ENCODE measurements at places on chromosomes 13 and 19.

GRCh38 chr19:9808855-9809824, 9.7 kb downstream of the FBXL12 start:
- DNase-seq = no peak

GRCh38 chr19:18167975-18168645, 5.5 kb upstream of the IFI30 start:
- DNase-seq = no peak

DNA sequence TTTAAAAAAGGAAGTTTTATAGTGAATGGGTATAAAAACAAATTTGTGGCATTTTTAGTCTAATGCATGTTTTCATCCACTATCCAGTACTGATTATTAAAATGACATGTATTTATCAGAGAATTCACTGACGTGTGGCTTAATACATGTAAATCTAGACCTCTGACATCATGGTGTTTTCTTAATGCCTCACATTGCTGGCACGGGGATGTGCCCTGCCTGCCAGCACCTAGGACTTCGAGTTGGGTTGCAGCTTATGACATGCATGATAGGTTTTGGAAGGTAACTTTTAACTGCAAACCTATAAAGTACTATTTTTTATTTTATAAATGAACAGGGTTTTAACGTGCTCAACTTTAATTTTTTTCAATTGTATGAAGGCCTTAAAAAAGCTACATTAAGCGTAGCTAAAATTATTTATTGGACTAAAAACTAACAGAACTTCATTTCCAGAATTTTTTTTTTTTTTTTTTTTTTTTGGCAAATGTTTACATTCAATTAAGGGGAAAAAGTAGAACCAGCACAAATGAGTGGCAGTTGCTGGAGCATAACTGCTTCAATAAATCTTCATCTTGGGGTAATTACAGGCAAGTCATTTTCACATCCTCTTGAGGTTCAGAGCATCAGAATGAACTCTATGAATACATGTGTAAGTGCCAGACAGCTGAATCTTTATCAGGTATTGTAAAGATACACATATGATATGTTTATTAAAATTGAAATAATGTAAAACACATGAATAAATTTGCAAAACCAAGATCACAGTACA, 16.3 kb downstream of the METTL21C start:
- no peak for DNase-seq

GRCh38 chr13:74061926-74062595, 72.1 kb downstream of the KLF12 start:
- no peak for DNase-seq

GRCh38 chr13:24217601-24218281, 57.2 kb downstream of the SPATA13 start:
- DNase-seq = no peak

- no peak for DNase-seq
These were observed 1434.7 kb upstream of the PCDH20 start for GRCh38 chr13:62850331-62850730.

DNA sequence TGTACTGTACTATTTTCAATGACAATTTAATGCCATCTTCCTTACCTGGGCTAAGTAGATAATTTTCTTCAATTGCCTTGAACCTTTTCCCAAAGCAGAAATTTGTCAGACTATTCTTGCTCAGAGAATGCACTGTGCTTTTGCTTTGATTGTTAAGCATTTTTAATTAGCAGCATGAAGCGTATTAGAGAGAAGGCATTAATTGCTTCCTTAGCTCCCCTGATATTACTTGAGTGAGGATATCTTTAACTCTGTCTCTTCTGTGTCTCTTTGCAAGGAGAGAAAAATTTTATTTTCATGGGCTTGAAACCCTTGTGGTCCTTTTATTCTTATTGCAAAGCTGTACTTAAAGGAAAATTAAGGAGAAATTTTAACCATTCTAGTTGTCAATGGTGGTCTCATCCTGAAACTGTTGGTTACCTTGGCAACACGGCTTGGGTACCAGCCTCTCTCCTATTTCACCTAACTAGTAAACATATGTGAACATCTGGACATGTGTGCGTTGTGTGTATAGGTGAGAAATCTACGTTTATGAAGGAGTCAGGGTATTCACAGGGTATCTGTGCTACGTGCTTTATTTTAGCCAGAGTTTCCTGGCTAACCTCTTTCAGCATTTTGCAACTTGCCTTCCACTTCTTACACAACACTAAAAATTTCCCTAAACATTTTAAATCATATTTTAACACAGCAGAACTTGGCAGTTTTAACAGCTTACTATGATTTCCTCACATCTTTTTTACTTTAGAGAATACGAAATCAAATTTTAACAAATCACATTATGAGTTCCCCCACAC, 225.5 kb downstream of the KLF5 start:
- no peak for DNase-seq

GRCh38 chr13:20938302-20938701, 35.8 kb upstream of the XPO4 start:
- no peak for DNase-seq

DNA sequence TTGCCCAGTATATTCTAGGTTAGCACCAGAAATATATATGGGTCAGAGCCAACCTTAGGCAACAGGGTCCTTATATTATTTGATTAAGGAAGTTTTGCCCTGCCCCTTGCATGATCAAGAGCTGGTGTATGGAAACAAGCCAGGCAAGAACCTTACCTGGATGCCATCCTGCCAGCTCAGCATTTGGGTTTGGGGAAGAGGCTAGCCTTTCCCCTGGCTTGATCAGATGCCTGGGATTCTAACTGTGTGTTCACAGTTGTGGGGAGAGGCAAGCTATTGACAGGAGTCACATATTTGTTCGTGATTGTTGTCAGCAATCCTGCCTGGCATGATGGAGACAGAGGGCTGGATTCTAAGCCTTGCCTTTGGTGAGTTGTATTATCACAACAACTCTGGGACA, 260.0 kb upstream of the DACH1 start:
- no peak for DNase-seq

DNA sequence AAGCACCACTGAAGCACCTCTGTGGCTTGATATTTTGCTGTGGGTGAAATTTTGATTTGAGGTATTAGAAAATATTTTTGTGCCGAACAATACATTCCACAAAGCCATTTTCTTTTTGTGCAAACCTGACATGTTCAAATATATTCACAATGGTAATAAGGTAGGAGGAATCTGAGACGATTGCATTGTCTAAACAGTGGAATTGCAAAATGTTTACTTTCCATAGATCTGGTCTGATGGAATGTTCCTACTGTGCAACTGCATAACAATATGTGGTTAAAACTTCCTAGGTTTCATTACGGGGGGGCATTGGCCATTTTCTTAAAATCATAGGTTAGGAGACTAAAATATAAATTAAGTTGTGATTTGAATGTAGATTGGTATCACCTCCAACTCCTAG, 42.7 kb upstream of the AKAP11 start:
- DNase-seq = no peak

- no peak for DNase-seq
These were observed 205.6 kb downstream of the LHFPL6 start for GRCh38 chr13:39397226-39397895.
